ENCODE measurements at places on chromosomes 11 and 22.
A peak's percentile ranks its signal among the peaks of the same experiment; 100 is the strongest.

DNA sequence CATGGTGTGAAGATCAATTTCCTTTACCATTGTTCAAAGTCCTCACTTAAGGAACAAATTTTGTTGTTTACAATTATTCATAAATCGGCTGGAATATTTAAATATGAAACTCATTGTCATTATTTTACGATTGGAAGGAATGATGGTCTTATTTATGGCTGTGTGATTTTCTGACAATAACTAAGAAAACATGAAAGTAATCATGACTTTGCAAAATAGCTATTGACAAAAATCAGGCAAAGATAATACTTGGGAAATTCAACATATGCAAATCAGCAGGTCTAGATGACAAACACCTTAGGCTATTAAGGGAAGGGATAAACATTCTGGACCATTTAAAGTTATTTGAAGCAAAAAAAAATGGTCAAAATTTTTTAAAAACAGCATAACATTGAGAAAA, 654.8 kb upstream of the CNTN5 start:
- no peak for DNase-seq

DNA sequence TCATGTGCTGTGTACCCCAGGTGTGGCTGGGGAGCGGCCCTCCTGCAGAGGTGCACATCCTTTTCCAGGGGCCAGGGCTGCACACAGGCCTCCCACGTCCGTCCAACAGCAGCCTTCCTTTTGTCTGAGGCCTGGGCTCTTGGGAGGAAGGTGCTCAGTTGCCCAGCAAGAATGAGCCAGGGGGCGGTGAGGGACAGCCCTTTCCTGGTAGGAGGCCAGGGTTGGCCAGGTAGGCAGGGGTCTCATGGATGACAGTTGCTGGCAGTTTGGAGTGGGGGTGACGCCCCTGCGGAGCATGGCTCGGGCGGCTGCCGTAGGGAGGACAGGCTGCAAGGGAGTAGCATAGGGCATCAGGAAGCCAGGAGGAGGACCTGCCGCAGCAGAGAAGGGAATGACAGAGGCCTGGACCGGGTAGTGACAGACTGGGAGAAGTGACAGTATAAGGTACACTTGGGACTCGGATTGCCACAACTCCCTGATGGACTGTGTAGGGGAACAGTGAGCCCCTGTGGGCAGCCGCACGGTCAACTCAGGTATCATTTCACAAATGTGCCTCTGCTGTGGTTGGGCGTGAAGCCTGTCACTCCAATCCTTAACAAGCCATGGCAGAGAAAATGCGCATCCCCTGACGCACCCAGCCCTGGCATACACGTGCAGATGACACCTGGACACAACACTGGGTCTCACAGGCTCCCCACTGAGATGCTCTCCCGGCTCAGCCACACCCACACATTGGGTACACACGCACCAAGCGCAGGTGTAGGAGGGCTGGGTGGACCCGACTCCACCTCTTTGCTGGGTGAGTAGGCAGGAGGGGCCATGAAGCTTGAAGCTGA, 79.7 kb downstream of the DGCR2 start:
- DNase-seq: no peak

DNA sequence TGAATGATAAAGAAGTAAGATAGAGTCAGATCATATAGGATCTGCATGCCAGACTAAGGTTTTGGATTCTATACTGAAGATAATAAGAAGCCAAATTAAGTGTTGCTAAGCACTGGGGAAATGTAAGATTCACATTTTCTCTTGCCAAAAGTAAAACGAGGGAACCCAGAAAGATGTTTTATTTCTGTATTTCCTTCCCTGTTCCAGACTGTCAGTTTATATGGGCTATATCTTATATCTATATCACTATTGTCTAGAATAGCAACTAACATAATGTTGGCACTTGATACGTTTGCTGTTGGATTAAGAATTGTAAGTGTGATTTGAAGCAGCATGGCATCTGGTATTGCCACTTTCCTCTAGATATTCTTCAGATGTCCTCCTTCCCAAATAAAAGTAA, 8.3 kb downstream of the OR52E6 start:
- DNase-seq: no peak

DNA sequence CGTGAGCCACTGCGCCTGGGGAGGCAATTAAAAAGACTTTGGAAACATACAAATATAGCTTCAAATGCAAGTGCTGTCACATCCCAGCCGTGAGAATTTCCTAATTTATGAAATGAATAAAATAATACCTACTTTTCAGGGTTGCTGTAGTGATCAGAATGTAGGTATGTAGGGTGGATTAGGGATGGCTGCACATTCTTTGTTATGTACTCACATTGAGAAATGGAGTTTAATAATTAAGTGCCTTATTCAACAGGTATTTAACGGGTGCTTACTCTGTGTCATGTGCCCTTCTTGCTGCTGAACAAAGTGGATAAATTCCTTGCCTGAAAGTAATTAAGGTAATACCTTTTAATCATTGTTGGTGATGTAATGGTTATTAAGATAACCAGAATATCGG, 37.0 kb downstream of the MMP7 start:
- no peak for DNase-seq

DNA sequence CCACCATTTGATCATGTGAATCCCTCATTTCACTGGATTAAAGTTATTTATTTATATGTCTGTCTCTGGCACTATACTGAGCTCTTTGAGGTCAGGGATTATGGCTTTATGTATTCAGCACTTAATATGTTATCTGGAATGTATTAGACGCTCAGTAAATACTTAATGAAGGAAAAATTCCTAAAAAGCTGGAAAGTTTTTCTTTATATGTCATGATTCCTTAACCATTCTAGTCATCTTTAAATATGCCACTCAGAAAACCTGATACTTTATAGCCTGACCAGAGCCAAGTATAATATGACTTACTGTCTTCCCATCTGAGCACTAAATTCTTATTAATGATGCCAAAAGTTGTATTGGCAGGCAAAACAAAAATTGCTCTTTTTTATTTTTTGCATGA, 27.1 kb downstream of the RNF169 start:
- DNase-seq: no peak

- DNase-seq: no peak
Observed at GRCh38 chr11:8261921-8262551, 1.6 kb downstream of the LMO1 start.

GRCh38 chr11:115390441-115390840, 113.8 kb downstream of the CADM1 start:
- DNase-seq: no peak

DNA sequence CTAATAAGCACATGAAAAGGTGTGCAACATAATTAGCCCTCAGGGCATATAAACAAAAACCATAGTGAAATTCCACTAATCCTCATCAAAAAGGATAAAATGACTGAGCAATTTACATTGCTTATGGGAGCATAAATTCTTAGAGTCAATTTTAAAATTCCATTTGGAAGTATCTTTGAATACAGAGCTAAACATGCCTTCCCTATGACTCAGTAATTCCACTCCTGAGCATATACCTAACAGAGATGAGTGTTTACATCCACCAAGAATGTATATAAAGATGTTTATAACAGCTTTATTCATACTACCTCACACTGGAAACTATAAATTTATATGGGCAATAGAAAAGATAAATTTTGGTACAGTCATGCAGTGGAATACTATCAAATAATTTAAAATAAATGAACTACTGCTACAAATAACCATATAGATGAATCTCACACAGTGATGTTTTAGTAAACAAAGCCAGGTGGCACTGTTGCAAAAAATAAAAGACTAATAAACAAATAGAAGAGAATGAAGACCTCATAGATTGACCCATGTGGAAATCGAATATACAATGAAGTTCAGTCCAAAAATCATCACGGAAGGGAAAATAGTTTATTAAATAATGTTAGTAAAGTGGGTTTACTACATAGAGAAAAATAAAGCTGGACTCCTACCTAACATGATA, 8.2 kb upstream of the OR2D2 start:
- DNase-seq: no peak

DNA sequence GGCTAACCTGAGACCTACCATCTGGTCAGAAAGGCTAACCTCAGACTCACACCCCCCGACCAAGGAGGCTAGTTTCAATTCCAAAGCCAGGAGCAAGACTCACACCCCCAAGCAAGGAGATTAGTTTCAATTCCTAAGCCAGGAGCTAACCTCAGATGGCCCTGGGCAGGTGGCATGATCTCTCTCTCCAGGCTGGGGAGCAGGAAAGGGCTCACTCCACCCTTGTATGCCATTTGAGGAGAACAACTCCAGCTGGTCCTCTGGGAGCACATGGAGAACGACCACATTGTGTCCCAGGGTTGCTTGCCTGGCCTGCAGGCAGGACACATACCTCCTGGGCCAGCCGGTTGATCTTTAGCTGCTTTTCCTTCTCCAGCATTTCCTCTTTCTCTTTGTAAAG, 32.6 kb downstream of the USH1C start:
- no peak for DNase-seq

DNA sequence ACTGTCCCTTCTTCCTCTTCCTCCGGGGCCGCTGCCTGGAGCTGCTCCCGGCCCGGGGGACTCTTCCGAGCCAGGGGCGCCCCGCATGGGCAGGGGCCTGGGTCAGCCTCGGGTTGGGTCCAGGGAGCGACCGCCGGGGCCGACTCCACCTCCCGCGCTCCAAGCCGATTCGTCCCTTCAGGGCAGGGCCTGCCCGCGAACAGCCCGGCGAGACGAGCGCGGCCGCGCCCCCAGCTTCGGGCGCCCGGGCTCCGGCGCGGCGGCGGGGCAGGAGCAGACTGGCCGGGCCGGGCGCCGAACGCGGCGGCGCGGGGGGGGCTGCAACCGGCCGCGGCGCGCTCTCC, at the start of gene LARGE1:
LARGE1 (minus strand) TSS at position 280 of the 344 bp plus-strand sequence.
- no peak for DNase-seq

DNA sequence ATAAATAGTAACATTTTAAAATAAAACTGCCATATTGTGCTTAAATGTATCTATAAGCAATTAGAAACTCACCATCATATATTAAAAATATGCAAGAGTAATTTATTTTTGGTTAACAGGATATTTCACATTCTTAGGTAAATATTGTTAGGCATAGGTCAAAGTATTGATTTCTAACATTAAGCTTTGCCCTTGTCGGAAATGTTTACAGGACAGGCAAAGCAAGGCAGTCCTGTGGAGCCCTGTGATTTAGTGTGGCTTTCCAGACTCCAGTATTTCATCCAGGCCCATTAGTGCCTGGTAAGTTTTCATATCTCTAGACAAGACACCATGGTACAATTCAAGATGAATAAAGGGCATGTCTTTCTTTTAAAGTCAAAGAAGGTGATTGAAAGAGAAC, 114.9 kb upstream of the LARGE1 start:
- DNase-seq: no peak

GRCh38 chr11:128242451-128242850, 344.9 kb downstream of the ETS1 start:
- peak; percentile 67 for DNase-seq

GRCh38 chr11:115545581-115546210, 41.5 kb upstream of the CADM1 start:
- no peak for DNase-seq

- DNase-seq: peak; percentile 97
Observed at GRCh38 chr11:64240435-64241240, at the start of gene FKBP2. Gene FKBP2, plus strand, starts transcription at chr11:64241095. Its CDS starts 1,293 bp downstream, at chr11:64242388.

- DNase-seq: no peak
Observed at GRCh38 chr11:57237204-57237681, at the start of gene APLNR. Gene APLNR, minus strand, starts transcription at chr11:57237250. Its CDS starts 246 bp downstream, at chr11:57237004.

DNA sequence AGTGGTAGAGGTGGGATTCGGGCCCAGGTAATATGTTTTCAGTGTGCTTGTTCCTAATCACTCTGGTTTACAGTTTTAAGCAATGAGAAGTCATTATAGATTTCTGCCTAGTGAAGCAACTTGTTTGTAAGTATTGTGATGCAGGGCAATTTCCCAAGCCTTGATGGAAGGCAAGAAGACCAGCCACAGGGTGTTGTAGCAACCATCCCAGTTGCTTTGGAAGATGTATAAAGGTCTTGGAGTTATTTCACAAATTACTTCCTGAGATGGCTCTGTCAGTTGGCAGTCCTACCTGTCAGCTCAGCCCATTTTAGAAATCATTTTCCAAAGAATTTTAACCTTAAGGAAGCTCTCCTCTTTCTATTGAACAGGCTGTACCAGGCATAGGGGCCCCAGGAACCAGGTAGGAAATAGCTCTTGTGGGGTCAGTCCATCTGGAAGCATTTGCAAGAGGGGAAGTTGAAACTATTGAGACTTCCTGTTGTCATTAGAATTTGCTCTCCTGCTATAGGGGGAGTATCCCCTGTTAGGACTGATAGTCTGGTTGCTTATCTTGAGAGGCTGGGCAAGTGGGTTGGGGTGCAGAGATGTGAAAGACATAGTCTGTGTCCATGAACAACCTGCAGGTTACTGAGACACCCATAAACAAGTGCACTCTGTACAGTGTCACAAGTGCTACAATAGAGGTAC, 47.9 kb downstream of the STIM1 start:
- peak; percentile 74 for DNase-seq

- no peak for DNase-seq
Observed at GRCh38 chr11:84103096-84103495, 816.9 kb upstream of the CCDC90B start.

DNA sequence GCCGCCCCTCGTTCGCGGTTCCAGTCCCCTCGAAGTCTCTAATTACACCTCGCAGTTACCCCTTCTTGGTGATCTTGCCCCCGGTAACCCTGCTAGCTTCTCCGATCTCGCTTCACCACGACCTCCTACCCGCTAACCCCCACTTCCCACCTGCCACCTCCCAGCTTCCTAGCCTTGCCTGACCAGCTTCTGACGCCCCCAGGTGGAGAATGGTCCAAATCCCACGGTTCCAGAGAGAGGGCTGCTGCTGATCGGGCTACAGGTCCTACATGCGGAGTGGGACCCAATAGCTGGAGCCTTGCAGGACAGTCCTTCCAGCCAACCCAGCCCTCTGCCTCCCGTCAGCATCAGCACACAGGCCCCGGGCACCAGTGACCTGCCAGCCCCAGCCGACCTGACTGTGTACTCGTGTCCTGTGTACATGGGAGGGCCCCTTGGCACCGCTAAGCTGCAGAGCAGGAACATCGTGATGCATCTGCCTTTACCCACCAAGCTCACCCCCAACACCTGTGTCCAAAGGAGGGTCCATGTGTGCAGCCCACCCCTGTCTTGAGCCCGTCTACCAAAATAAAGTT, 31.9 kb downstream of the RRP8 start:
- DNase-seq: no peak

GRCh38 chr11:2746401-2747247, 46.8 kb upstream of the KCNQ1OT1 start:
- DNase-seq: no peak

DNA sequence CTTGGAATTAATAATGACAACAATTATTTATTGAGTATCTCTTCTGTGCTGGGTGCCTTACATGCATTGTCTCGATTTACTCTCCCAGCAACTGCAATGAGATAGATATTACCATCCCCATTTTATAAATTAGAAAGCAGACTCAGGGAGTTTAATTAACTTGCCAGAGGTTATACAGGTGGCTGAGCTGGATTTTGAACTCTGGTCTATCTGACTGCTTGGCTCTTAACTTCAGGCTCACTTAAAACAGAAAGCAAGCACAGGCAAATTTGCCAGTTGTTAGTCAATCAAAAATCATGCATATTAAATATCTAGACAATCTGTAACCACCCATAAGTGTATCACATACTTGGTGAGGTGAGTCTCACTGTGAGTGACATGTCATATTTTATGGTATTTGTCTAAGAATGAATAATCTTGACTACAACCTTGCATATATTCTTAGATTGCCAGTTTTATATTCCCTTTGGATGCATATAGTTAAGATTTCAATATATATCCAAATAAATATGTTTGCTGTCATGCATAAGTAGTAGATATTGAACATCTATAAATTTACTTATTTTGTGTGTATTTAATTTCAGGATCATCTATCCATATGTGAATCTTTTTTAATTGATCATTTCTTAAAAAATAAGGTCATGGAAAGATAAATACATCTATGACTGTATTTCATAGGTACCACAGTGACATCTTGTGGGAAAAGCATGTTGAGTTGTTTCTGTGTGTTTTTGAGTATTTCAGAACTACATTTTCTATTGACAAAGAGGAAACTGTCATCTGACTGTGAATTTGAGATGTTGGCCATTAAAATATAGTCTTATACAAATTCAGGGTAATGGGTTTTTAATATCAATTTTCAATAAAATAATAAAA, 112.0 kb upstream of the ARHGAP42 start:
- no peak for DNase-seq

Data from fibroblast of gingiva (primary cell).